ENCODE measurements at places on chromosomes 2 and 18.
A peak's percentile ranks its signal among the peaks of the same experiment; 100 is the strongest.

DNA sequence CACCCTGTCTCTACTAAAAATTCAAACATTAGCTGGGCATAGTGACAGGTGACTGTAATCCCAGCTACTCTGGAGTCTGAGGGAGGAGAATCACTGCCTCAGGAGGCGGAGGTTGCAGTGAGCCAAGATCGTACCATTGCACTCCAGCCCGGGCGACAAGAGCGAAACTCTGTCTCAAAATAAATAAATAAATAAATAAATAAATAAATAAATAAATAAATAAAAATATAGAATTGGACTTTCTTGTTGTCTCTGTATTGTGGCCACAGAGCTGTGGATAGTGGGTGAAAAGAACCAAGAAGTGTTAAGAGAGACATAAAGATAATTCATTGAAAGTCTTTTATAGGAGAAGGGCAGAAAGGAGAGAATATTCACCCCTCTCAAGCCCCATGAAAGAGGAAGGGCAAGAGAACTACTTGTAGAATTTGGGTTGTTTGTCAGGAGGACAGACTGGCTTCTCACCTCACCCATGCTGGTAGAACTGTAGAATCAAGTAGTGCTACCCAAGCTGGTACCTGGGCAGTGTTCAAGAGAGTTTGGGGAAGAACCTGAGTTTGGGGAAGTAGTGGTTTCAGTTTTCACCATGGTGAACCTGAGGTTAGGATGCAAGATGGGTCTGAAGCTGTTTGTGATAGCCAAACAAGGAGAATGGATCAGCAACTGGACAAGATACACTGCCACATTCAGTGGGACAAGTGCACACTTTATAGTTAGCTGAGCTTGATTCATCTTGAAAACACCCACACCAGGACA lies 256.5 kb downstream of the CD226 start:
- no peak overlapping the region for H3K27ac ChIP-seq
- DNase-seq, result no peak
- no peaks in the 10 kb centered on the region for H3K4me1 ChIP-seq
- no peak overlapping the region for H3K4me3 ChIP-seq

GRCh38 chr18:29853126-29853525 lies 1189.4 kb downstream of the DSC3 start:
- DNase-seq, result no peak
- H3K4me3 ChIP-seq, result no peak overlapping the region
- H3K4me1 ChIP-seq, result no peaks in the 10 kb centered on the region
- no peaks in the 10 kb centered on the region for H3K27me3 ChIP-seq

GRCh38 chr2:238528953-238529781 lies 102.4 kb downstream of the ASB1 start:
- no peaks in the 10 kb centered on the region for H3K36me3 ChIP-seq
- no peak overlapping the region for H3K27ac ChIP-seq
- no peak for DNase-seq

- no peaks in the 10 kb centered on the region for H3K36me3 ChIP-seq
- no peak overlapping the region for H3K4me3 ChIP-seq
- H3K27ac ChIP-seq, result no peak overlapping the region
- H3K4me1 ChIP-seq, result no peaks in the 10 kb centered on the region
- DNase-seq, result no peak
- no peaks in the 10 kb centered on the region for H3K27me3 ChIP-seq
Observed at GRCh38 chr2:214311031-214311533, 99.8 kb upstream of the VWC2L start.

DNA sequence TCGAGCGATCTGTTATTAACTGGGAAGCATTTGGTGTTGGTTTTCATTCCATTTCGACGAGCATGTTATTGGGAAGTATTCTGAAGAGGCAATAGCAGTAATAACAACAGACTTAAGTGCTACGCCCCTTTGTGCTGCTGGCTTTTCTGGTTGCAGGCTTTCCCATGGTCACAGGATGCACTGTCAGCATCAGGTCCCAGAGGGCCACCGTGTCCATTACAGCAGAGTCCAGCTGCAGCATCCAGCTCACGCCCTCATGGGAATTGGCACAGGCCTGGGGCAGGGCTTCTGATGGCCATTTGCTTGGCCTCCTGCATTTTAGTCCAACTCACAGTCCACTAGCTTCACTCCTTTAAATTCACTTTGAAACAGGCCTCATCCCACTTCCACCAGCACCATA lies 44.4 kb downstream of the BCL2L11 start:
- H3K4me1 ChIP-seq, result peaks cover 14% of the 10 kb centered on the region
- no peak for DNase-seq
- H3K4me3 ChIP-seq, result no peak overlapping the region

DNA sequence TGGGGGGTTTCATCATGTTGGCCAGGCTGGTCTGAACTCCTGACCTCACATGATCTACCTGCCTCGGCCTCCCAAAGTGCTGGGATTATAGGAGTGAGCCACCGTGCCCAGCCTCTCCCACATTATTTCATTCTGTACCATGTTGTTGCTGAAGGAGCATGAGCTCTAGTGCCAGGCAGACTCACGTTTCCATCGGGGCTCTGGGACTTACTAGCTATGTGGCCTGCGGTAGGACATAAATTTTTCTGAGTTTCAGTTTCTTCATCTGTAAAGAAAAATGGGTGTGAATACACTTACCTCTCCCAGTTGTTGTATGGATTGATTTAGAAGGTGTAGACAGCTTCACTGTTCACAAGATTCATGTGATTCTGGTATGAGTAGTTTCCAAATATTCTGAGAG lies 30.8 kb upstream of the CCL20 start:
- no peak overlapping the region for H3K27ac ChIP-seq
- H3K36me3 ChIP-seq, result peaks cover 2% of the 10 kb centered on the region
- peaks cover 66% of the 10 kb centered on the region for H3K27me3 ChIP-seq
- H3K4me1 ChIP-seq, result peaks cover 8% of the 10 kb centered on the region

GRCh38 chr2:193885419-193885818 lies 1690.7 kb upstream of the TMEFF2 start:
- H3K27me3 ChIP-seq, result no peaks in the 10 kb centered on the region
- H3K27ac ChIP-seq, result no peak overlapping the region
- no peaks in the 10 kb centered on the region for H3K36me3 ChIP-seq
- no peaks in the 10 kb centered on the region for H3K4me1 ChIP-seq
- H3K4me3 ChIP-seq, result no peak overlapping the region

DNA sequence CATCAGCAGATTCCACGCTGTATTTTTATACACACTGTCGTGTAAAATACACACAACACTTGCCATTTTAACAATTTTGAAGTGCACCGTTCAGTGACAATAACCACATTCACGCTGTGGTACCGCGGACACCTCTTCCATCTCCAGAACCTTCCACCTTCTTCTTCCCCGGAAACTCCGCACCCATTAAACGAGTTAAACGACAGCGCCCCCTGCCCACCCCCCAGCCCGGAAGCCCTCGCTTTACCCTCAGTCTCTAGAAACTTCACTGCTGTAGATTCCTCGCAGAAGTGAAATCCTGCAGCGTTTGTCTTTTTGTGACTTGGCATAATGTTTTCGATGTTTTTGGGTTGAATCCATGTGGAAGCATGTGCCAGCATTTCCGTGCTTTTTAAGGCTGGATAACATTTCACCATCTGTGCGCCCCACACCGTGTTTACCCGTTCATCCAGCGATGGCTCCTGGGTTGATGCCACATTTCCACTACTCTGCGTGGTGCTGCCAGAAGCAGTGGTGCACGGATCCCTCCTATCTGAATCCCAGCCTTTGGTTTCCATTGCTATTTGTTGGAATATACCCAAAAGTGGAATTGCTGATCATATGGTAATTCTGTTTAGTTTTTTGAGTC lies 32.0 kb upstream of the TMEM18 start:
- H3K4me1 ChIP-seq, result peaks cover 11% of the 10 kb centered on the region
- peaks cover 33% of the 10 kb centered on the region for H3K27me3 ChIP-seq
- no peak overlapping the region for H3K27ac ChIP-seq
- no peak for DNase-seq
- H3K4me3 ChIP-seq, result no peak overlapping the region
- H3K36me3 ChIP-seq, result no peaks in the 10 kb centered on the region

DNA sequence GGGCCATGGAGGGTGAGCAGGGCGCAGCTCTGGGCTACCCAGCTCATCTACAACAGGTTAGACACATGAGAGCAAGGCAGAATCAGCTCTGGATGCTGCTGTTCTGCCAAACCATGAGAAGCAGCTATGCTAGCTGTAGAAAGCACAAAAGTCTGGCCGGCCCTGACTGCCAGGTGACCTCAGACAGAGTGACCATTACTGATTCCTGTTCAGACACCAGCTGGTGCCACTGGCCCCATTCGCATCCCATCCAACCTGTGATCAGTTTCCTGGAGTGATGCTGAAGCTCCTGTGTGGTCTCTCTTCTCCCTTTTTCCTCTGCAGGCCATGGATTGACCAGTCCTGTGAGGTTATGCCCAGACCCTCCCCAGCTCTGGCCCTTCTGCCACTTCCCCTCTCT lies 14.3 kb downstream of the RBMS1 start:
- peaks cover 13% of the 10 kb centered on the region for H3K4me1 ChIP-seq
- H3K36me3 ChIP-seq, result peaks cover 2% of the 10 kb centered on the region
- no peak overlapping the region for H3K4me3 ChIP-seq
- no peaks in the 10 kb centered on the region for H3K27me3 ChIP-seq
- DNase-seq, result no peak
- no peak overlapping the region for H3K27ac ChIP-seq

GRCh38 chr2:33304032-33304864 lies 172.2 kb upstream of the RASGRP3 start:
- no peaks in the 10 kb centered on the region for H3K27me3 ChIP-seq
- no peak for DNase-seq
- H3K4me3 ChIP-seq, result no peak overlapping the region
- no peaks in the 10 kb centered on the region for H3K36me3 ChIP-seq

DNA sequence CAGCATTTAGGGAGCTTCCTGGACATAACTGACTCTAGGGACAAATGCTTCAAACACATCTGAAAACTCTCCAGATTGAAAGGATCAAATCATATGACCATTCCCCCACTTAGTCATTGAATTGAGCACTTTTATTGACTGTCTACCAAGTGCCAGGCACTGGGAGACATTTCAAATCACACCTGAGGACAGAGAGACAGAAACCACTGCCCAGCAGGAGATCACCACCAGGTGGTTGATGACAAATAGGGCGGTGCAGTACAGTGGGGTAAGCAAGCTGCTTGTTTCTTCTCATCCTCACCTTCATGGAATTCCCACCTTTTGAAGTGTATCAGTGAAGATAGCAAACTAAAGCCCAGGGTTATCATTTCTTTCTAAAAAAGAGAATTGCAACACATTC lies 19.0 kb upstream of the CXCR4 start:
- peak overlapping the region; percentile 75 for H3K4me3 ChIP-seq
- peaks cover 44% of the 10 kb centered on the region for H3K36me3 ChIP-seq
- H3K27me3 ChIP-seq, result no peaks in the 10 kb centered on the region
- peaks cover 74% of the 10 kb centered on the region for H3K4me1 ChIP-seq

DNA sequence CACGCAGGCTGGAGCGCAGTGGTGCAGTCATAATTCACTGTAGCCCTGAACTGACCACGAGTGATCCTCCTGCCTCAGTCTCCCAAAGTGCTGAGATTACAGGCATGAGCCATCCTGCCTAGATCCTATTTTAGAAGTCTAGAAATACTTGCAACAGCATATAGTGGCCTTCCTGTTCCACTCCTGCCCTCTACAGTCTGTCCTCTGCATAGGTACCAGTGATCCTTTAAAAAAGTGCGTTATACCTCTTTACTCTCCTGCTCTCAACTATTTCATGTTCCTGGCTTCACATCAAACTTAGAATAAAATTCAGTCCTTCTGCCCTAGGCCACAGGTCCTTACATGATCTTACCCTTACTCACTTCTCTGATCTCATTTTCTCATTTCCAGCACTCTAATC lies 6.0 kb downstream of the COMMD1 start:
- peaks cover 6% of the 10 kb centered on the region for H3K4me1 ChIP-seq
- no peak overlapping the region for H3K27ac ChIP-seq
- no peak overlapping the region for H3K4me3 ChIP-seq
- no peaks in the 10 kb centered on the region for H3K27me3 ChIP-seq
- H3K36me3 ChIP-seq, result peaks cover 1% of the 10 kb centered on the region

- H3K4me3 ChIP-seq, result peak overlapping the region; percentile 71
- H3K27me3 ChIP-seq, result no peaks in the 10 kb centered on the region
- peaks cover 1% of the 10 kb centered on the region for H3K36me3 ChIP-seq
- peaks cover 28% of the 10 kb centered on the region for H3K4me1 ChIP-seq
- DNase-seq, result no peak
Observed at GRCh38 chr2:130390460-130391057, 34.7 kb downstream of the PTPN18 start.

GRCh38 chr2:167602122-167602521 lies 645.3 kb downstream of the STK39 start:
- H3K27ac ChIP-seq, result no peak overlapping the region
- DNase-seq, result no peak
- H3K36me3 ChIP-seq, result no peaks in the 10 kb centered on the region

GRCh38 chr2:176120364-176121189 lies 1.9 kb upstream of the HOXD9 start:
- H3K27ac ChIP-seq, result no peak overlapping the region
- H3K4me3 ChIP-seq, result no peak overlapping the region
- DNase-seq, result no peak
- peaks cover 85% of the 10 kb centered on the region for H3K27me3 ChIP-seq
- peaks cover 16% of the 10 kb centered on the region for H3K4me1 ChIP-seq
- peaks cover 24% of the 10 kb centered on the region for H3K36me3 ChIP-seq

GRCh38 chr18:64994370-64994769 lies 756.4 kb upstream of the CDH7 start:
- no peak for DNase-seq
- no peaks in the 10 kb centered on the region for H3K36me3 ChIP-seq
- no peaks in the 10 kb centered on the region for H3K27me3 ChIP-seq
- H3K4me1 ChIP-seq, result no peaks in the 10 kb centered on the region

GRCh38 chr18:21307578-21307977 lies 65.5 kb downstream of the GREB1L start:
- no peak overlapping the region for H3K4me3 ChIP-seq
- peaks cover 26% of the 10 kb centered on the region for H3K27me3 ChIP-seq
- no peak for DNase-seq
- H3K4me1 ChIP-seq, result no peaks in the 10 kb centered on the region
- H3K36me3 ChIP-seq, result no peaks in the 10 kb centered on the region
- H3K27ac ChIP-seq, result no peak overlapping the region

DNA sequence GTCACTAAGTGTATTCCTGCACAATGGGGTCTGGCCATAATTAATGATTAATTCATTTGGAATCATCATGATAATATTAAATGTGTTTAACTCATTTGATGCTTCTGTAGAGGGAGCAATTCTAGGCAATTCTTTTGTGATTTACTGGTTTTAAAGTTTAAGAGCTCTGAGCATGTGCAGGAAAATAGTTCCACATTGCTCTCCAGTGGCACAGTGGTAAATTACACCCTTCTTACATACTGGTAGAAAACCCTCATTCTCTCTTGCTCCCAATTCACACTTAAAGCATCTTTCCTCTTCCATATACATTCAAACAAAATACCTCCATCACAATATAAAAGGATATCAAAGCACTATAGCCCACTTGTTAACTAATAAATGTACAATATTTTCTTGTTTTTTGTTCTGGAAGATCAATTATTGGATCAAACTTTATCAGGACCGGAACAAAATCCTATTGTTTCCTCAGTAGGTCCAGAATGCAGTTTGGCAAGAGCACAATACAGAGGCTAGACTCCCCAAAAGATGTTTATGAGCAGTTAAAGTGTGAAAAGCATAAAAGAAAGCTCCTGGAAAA lies 844.3 kb downstream of the MBD2 start:
- H3K36me3 ChIP-seq, result no peaks in the 10 kb centered on the region
- no peak overlapping the region for H3K4me3 ChIP-seq
- DNase-seq, result no peak
- H3K27ac ChIP-seq, result no peak overlapping the region
- no peaks in the 10 kb centered on the region for H3K27me3 ChIP-seq

GRCh38 chr2:204437408-204437807 lies 107.9 kb upstream of the PARD3B start:
- H3K4me3 ChIP-seq, result no peak overlapping the region
- H3K27ac ChIP-seq, result no peak overlapping the region
- DNase-seq, result no peak

GRCh38 chr2:177124371-177124770 lies 88.2 kb upstream of the HNRNPA3 start:
- no peak overlapping the region for H3K4me3 ChIP-seq
- no peaks in the 10 kb centered on the region for H3K36me3 ChIP-seq
- no peak for DNase-seq
- peaks cover 27% of the 10 kb centered on the region for H3K27me3 ChIP-seq
- H3K4me1 ChIP-seq, result no peaks in the 10 kb centered on the region
- H3K27ac ChIP-seq, result no peak overlapping the region

Data from central memory CD8-positive, alpha-beta T cell (primary cell).